ENCODE measurements at places on chromosomes 5 and 9. TPM values are rescaled to one million over a fixed set of nuclear protein-coding genes. Genes with fewer than 3 reads are reported as not detected.
A peak's percentile ranks its signal among the peaks of the same experiment; 100 is the strongest.

- no peaks in the 10 kb centered on the region for H3K4me1 ChIP-seq
- no peaks in the 10 kb centered on the region for H3K36me3 ChIP-seq
- ATAC-seq: peak; percentile 68
- H3K4me3 ChIP-seq: no peak overlapping the region
- no peak overlapping the region for H3K27ac ChIP-seq
Observed at GRCh38 chr5:56412601-56413379, 179.7 kb upstream of the ANKRD55 start.

Gene DBH
- not detected for total RNA-seq

- H3K27me3 ChIP-seq: peaks cover 93% of the 10 kb centered on the region
- no peak within 1 kb of the TSS for H3K27ac ChIP-seq
- peak within 1 kb of the TSS; percentile 45 for H3K4me3 ChIP-seq
- no peak for ATAC-seq
Observed at GRCh38 chr5:176810081-176810597, at the start of gene UNC5A. Gene UNC5A, plus strand, starts transcription at chr5:176810559. Its CDS starts 192 bp downstream, at chr5:176810751.

DNA sequence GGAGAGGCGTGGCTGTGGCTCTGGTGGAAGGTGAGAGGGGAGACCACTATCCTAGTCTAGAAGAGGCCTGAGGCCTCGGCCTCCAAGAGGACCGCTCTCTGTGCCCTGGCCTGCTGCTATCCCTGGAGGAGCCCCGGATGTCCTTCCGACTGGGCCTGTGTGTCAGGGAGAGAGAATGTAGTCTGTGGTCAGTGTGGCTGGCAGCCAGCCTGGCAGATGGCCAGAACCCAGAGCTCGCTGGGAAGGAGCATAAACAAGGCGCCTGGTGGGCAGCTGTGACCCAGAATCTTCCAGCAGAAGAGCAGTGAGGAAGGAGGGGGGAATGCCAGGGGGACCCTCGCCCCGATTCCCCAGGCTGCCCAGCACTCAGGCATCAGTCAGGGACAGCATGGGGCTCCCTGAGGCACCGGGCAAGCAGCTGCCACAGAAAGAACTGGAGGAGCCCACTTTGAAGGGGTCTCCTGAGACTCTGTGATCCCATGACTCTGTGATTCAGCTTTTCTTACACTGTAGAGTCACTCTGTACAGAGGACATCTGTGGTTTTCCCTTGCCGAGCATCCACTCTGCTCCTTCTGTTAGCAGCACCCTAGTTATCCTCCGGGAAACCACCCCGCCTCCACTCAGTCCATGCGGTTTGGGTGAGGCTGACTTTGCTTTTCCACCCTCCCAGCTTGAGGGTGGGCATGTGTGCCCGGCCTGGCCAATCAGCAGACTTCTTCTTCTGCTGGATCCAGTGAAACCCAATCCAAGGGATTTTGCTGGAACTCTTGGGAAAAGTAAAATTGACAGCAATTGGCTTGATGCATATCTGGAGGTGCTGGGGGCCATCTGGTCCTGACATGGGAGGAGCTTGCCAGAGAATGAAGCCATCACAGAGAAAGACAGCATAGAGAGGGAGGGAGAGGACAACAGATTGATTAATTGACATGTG, 46.2 kb upstream of the PWWP2A start:
- peak overlapping the region; percentile 24 for H3K4me3 ChIP-seq
- H3K36me3 ChIP-seq: no peaks in the 10 kb centered on the region
- H3K27ac ChIP-seq: no peak overlapping the region
- no peaks in the 10 kb centered on the region for H3K27me3 ChIP-seq
- peaks cover 11% of the 10 kb centered on the region for H3K4me1 ChIP-seq

Gene C5orf58
- not detected for total RNA-seq

Gene PHF24
- not detected for total RNA-seq

Gene CARTPT
- total RNA-seq: 1.1 TPM

DNA sequence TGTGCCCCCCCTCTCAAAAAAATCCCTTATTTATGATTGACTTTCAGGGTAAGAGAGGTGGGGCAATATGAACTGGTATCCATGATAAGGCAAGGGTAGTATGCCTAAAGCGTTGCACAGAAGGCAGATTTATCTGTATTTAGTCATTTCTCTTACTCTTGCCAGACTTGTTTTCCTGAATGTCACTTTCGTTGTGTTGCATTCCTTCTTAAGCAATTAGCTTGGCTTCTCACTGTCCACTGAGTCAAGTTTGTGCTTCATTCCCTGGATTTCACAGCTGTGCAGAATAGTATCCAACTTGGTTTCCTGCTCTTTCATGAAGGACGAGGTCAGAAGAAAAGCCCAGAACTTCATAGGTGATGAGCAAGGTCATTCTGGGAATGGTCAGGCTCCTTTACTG, 301.5 kb upstream of the ACTBL2 start:
- H3K27ac ChIP-seq: no peak overlapping the region
- H3K36me3 ChIP-seq: no peaks in the 10 kb centered on the region
- H3K4me1 ChIP-seq: peaks cover 10% of the 10 kb centered on the region

GRCh38 chr9:135951889-135952663, 9.1 kb downstream of the UBAC1 start:
- no peak overlapping the region for H3K27ac ChIP-seq
- no peaks in the 10 kb centered on the region for H3K36me3 ChIP-seq
- ATAC-seq: no peak
- H3K4me1 ChIP-seq: no peaks in the 10 kb centered on the region
- no peaks in the 10 kb centered on the region for H3K27me3 ChIP-seq
- no peak overlapping the region for H3K4me3 ChIP-seq

GRCh38 chr5:9713356-9713755, 83.2 kb upstream of the TAS2R1 start:
- ATAC-seq: no peak
- H3K27ac ChIP-seq: no peak overlapping the region
- peaks cover 5% of the 10 kb centered on the region for H3K27me3 ChIP-seq
- no peaks in the 10 kb centered on the region for H3K36me3 ChIP-seq
- H3K4me1 ChIP-seq: no peaks in the 10 kb centered on the region
- no peak overlapping the region for H3K4me3 ChIP-seq

Gene UAP1L1
- total RNA-seq: 5.8 TPM

- no peaks in the 10 kb centered on the region for H3K27me3 ChIP-seq
- no peak overlapping the region for H3K4me3 ChIP-seq
- H3K4me1 ChIP-seq: peaks cover 23% of the 10 kb centered on the region
- peaks cover 45% of the 10 kb centered on the region for H3K36me3 ChIP-seq
Observed at GRCh38 chr9:97562542-97562941, 61.1 kb downstream of the TMOD1 start.

- H3K27ac ChIP-seq: no peak overlapping the region
- no peak overlapping the region for H3K4me3 ChIP-seq
- ATAC-seq: no peak
- peaks cover 26% of the 10 kb centered on the region for H3K4me1 ChIP-seq
Observed at GRCh38 chr5:178381921-178382695, 149.5 kb upstream of the PHYKPL start.

Gene ZDHHC11
- 2.3 TPM for total RNA-seq

DNA sequence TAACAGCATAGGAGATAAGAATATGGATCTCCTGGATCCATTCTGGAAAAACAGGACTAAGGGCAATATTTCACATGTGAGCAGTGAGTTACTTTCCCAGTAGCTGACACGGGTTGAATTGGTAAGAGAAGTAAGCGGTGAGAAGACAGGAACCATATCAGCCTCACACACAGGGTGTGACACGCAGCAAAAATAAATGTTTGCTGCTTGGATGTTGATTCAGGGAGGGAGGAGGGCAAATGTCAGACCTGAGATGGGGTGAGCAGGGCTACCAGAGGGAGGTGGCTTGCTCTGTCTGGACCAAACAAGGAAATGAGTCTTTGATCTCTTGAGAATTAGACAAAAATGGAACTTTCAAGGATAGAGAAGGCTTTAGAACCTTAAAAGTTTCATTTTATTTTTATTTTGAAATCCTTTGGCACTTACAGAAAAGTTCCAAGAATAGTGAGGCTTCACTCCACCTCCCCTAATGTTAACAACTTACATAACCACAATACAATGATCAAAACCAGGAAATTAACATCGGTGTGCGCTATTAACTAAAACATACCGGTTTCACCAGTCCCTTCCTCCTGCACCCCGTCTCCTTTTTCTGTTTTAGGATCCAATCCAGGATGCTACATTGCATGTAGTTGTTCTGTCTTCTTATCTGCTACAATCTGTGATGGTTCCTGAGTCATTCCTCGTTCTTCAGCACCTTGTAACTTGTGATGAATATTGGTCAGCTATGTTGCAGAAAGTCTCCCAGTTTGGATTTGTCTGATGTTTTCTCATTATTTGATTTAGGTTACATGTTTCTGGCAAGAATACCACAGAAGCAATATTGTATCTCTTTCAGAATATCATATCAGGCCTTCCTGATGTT, 20.5 kb upstream of the ARHGEF28 start:
- H3K4me3 ChIP-seq: no peak overlapping the region
- H3K4me1 ChIP-seq: no peaks in the 10 kb centered on the region
- no peak overlapping the region for H3K27ac ChIP-seq
- ATAC-seq: no peak
- H3K27me3 ChIP-seq: no peaks in the 10 kb centered on the region
- no peaks in the 10 kb centered on the region for H3K36me3 ChIP-seq

GRCh38 chr5:69288688-69289087, 43.9 kb downstream of the CCDC125 start:
- H3K27me3 ChIP-seq: no peaks in the 10 kb centered on the region
- no peak for ATAC-seq
- no peaks in the 10 kb centered on the region for H3K4me1 ChIP-seq
- H3K27ac ChIP-seq: no peak overlapping the region
- H3K4me3 ChIP-seq: no peak overlapping the region
- H3K36me3 ChIP-seq: peaks cover 35% of the 10 kb centered on the region

GRCh38 chr5:138585157-138585556, 10.0 kb upstream of the HSPA9 start:
- H3K4me1 ChIP-seq: no peaks in the 10 kb centered on the region
- H3K27me3 ChIP-seq: no peaks in the 10 kb centered on the region
- H3K4me3 ChIP-seq: no peak overlapping the region
- no peaks in the 10 kb centered on the region for H3K36me3 ChIP-seq
- H3K27ac ChIP-seq: no peak overlapping the region

Gene AK8
- 0.57 TPM for total RNA-seq

Gene ZNF658
- 6.9 TPM for total RNA-seq

Gene PCDHB15
- 3.2 TPM for total RNA-seq

DNA sequence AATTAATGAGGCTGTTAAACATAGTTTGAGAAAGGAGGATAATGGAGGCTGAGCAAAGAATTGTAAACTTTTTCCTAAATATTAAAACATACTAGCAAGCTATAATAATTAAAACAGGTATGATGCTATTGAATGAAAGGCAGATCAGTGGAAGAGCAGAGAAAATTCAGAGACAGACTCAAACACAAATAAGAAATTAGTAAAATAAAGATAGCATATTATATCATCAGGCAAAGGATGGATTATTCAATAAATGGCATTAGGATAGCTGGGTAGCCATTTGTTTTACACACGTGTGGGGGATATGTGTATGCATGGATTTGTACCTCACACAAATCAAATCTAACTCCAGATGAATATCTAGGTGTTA, 50.6 kb downstream of the MRPS27 start:
- H3K36me3 ChIP-seq: no peaks in the 10 kb centered on the region
- no peak overlapping the region for H3K4me3 ChIP-seq
- H3K4me1 ChIP-seq: peaks cover 45% of the 10 kb centered on the region
- no peak for ATAC-seq

Gene HNRNPK
- 493 TPM for total RNA-seq

Gene CCDC171
- total RNA-seq: 4.5 TPM

Gene MARCHF6
- 100 TPM for total RNA-seq

Gene TAF11L10
- total RNA-seq: not detected

DNA sequence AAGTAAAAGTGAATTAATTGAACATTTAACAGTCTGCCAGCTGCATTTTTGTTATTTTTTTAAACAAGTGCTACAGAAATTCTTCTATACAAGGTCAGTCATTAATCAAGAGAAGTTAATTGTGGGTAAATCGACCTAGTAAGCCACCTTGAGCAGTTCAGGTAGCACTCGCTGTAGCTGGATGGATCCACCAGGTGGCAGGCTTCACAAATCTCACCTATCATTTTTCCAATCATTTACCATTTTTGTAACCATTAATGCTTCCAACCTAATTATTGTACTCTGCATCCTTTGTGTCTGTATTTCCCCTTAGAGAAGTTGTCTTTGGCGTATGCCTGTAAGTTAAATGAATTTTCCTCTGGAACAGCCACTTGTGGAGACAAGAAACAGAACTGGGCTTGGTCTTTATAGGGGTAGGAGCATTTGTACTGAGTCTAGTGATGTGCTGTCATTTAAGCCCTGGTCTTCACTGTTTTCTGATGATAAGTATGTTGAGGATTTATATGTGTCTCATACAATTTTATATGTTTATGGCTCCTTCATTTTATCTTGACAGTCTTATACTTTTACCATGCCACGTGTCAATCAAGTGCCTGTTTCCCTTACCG, 39.5 kb downstream of the CD180 start:
- H3K4me1 ChIP-seq: no peaks in the 10 kb centered on the region
- no peaks in the 10 kb centered on the region for H3K27me3 ChIP-seq
- H3K36me3 ChIP-seq: peaks cover 3% of the 10 kb centered on the region
- ATAC-seq: no peak

- H3K27ac ChIP-seq: no peak overlapping the region
- ATAC-seq: no peak
- peaks cover 7% of the 10 kb centered on the region for H3K4me1 ChIP-seq
- peaks cover 36% of the 10 kb centered on the region for H3K27me3 ChIP-seq
- no peak overlapping the region for H3K4me3 ChIP-seq
Observed at GRCh38 chr9:119284587-119285337, 84.5 kb downstream of the BRINP1 start.

DNA sequence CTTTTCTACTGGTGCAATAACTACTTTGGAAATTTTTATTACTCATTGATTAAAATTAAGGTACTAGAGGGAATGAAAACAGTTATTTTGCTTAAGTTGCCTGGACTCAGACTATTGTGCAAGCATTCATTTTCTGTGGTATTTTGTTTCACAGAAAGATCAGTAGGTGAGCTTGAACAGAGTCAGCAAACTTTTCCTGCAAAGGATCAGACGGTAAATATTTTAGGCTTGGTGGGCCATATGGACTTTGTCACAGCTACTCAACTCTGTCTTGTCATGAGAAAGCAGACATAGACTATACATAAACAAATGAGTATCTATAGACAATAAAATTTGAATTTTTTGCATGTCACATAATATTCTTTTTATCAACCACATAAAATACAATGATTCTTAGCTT, 1036.4 kb downstream of the NR2F1-AS1 start:
- no peak overlapping the region for H3K4me3 ChIP-seq
- no peak overlapping the region for H3K27ac ChIP-seq
- H3K27me3 ChIP-seq: no peaks in the 10 kb centered on the region
- no peaks in the 10 kb centered on the region for H3K4me1 ChIP-seq

Data from gastroesophageal sphincter (tissue), 4 donors.